Cardiac fibroblast (primary cell): ENCODE measurements at places on chromosomes 3 and 15.

- peak; percentile 83 for DNase-seq
Measured at GRCh38 chr3:38327335-38328009, 19.1 kb upstream of the XYLB start.

DNA sequence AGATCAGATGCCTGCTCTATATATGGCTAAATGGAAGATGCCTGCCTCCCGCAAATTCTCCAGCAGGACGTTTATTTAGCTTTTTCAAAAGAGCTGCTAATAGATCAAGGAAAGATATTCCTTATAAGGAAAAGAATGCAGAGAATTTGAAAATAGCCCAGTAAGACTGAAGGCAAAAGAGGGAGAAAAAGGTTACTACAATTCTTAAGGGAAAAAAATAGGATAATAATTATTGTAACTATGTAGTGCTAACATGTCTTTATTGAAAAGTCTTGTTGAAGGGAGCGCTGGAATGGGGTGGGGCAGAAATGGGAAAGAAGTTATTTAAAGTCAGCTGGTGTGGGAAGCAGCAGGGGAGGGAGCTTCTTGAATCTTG, 2.9 kb downstream of the TPM1 start:
- DNase-seq: no peak

- DNase-seq: no peak
Measured at GRCh38 chr15:61049934-61050333, 179.2 kb downstream of the RORA start.

DNA sequence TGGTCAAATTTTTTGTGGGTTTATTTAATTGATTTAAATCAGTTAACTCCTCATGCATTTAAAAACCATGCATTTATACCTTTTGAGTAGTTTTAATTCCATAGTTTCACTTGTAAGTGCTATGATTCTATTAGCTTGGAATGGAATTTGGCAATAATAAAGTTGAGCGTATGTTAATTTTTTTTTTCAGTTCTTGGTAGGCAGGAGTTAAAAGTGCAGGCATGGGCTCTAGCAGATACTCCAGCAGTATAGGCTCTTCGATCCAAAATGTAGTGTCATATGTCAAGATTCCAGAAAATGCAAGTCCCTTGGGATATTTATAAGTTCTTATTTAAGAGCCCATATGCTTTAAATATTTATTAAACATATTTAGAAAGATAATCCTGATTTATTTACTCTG, 70.3 kb downstream of the LYSMD4 start:
- DNase-seq: no peak

DNA sequence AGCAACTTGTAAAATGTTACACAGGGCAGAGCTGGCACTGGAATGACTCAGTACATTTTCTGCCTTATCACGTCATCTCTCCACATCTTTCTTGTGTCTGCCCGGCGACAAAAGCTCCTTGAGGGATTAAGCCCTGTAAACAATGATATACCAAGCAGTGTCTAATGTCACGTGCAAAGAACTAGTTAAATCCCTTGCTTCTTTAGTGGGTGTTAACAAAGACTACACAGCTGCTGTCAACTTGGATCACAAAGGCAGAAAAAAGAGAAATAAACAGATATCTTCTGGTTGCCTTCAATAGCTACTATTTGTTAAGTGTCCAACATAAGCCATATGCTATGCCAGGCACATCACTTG, 48.1 kb upstream of the FRMD4B start:
- DNase-seq: no peak

DNA sequence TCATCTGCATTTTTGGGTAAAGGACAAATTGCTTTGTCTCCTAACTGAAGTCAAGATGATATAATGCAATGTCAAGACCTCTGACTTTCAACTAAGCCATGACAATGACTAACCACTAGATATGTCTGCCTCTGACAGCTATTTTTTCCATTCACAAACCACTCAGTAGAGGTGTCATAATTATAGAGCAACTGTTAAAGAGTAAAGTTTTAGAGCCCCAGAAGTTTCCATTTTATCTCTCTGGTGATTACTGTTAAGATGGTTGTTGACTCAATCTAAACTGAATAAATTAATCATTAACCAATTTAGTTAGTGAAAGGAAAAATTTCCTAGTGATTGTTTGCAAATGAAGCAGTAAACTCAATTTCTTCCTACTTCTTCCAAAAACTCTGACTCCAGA, 779.9 kb downstream of the GRM7 start:
- DNase-seq: no peak

- no peak for DNase-seq
Measured at GRCh38 chr15:93982226-93982727, 249.1 kb upstream of the MCTP2 start.

DNA sequence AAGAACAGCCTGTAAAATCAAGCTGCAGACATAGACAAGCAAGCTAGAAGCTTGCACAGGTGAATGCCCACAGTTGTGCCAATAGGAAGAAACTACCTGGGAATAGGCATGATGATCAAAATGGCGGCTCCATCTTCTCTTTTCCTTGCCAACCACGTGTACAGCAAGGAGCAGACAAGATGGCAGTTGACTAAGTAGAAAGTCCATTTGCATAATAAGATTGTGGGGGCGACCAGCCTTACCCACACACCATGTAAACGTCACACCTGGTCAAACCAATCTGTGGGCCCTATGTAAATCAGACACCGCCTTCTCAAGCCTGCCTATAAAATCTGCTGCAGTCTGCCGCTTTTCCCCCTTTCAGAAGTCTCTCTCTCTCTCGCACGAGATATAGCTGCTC, 25.1 kb upstream of the ANKRD34C start:
- DNase-seq: no peak

DNA sequence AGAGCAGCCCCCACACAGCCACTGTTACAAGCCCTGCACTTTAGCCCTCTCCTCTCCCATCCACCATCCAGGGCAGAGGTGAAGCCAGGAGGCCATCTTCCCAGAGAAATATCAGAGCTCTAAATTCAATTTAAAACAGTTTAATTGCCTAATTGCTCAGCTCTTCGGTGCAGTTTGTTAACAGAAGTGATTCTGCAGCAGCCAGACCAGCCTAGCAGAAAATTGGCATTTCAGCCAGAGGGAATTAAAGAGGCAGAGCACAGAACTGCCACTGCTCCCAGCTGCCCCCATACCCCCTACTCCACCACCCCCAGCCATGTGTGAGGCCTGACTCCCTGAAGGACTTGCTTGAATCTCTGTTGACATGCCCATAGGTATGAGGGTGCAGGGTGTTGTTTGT, 38.5 kb downstream of the TPRA1 start:
- DNase-seq: no peak

GRCh38 chr15:40486066-40486770, 15.4 kb downstream of the CHST14 start:
- no peak for DNase-seq

DNA sequence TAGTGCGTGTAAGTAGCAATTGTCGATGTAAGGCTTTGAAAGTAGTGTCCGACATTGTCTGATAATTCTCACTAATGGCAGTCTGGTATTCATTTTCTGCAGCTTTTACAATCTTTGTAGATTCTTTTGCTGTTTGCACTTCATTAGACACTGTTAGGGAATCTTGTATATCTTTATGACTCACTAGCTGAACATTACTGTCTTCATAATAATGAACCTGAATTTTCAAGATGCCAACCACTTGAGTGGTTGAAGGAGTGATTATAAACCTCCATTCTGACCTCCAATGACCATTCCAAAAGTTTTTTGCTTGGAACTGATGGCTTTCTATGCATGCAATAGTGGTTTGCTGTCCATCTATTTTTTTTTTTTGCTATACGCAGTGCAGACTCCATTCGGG, 76.4 kb upstream of the MFGE8 start:
- DNase-seq: peak; percentile 39

DNA sequence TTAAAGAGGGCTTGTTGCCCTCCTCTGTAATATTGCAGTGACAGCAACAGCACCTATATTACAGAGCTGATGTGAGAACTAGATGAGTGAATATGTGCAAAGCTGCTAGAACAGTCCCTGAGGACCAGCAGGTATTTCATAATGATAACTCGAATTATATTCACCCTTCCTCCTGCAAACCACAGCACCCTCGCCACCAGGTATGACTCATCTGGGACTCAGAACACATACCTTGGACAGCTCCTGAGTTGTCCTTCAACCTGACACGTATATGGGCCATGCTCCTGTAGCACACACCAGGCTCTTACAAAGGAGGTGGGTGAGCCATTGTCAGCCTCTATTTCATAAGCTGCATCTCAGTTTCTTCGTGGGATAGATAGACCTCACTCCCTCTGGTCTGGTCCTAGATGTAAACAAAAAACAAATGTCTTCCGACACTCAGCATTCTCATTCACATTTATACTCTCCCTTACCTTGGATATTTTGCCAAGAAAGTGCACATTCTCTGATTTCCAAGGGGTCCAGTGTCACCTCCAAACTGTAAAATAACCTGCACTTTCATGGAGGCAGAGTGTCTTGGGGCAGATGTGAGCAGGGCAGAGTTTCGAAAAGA, 124.5 kb downstream of the TLE3 start:
- peak; percentile 38 for DNase-seq

DNA sequence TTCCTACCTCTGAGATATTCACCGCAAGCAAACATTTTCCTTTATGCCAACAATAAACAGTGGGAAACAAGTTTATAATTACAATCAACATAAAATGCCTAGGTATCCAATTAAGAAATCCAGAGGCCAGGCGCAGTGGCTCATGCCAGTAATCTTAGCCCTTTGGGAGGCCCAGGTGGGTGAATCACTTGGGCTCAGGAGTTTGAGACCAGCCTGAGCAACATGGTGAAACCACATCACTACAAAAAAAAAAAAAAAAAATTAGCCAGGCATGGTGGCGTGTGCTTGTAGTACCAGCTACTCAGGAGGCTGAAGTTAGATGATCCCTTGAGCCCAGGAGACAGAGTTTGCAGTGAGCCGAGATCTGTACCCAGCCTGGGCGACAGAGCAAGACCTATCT, 17.3 kb downstream of the TBC1D2B start:
- DNase-seq: no peak

- no peak for DNase-seq
Measured at GRCh38 chr3:138899351-138899991, 47.5 kb downstream of the FOXL2 start.

DNA sequence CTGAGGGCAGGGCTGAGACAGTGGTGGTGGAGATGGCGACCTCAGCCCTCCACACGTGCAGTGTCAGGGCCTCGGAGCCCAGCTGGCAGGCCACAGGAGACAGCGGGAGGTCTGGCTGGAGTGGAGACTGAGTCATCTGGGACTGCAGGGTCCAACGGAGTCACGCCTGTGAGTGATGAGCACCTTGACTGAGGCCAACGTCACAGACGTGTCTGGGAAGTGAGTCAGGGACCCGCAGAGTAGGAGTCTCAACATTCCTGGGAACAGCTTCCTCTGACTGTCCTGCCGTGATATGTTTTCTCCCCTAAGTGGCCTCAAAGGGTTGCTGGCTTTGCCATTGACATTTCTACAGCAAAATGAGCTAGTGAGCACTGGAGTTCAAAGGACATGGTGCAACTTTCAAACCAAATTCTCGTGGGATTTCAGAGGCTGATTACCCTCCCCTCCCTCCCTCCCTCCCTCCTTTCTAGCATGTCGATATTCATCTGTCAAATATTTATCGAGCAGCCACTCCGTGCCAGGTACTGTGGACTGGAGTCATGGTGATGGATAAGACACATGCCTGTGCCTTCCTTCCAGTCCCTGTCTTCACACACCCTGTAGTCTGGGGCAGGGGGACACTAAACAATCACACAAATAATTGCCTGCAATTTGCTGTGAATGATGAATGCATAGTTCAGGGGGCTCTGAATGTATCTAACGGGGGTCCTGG, 53.3 kb upstream of the AMOTL2 start:
- peak; percentile 100 for DNase-seq
